ENCODE measurements at places on chromosomes 2 and 18. TPM values are rescaled to one million over a fixed set of nuclear protein-coding genes. Genes with fewer than 3 reads are reported as not detected.

- DNase-seq, result no peak
- no peaks in the 10 kb centered on the region for H3K36me3 ChIP-seq
- H3K4me3 ChIP-seq, result no peak overlapping the region
- no peaks in the 10 kb centered on the region for H3K27me3 ChIP-seq
Observed at GRCh38 chr2:7419814-7420311, 502.7 kb downstream of the RNF144A start.

Gene LOXHD1
- 0.20 TPM for total RNA-seq

Gene ANKRD53
- 0.69 TPM for total RNA-seq

Gene KIF3C
- 56.1 TPM for total RNA-seq

Gene SPATA3
- total RNA-seq, result not detected
